ENCODE measurements at places on chromosomes 2 and 18.

- no peak for DNase-seq
Measured at GRCh38 chr2:212929116-212929515, 222.3 kb downstream of the IKZF2 start.

- no peak for DNase-seq
Measured at GRCh38 chr2:78011251-78011650, 489.1 kb upstream of the LRRTM4 start.

- DNase-seq: no peak
Measured at GRCh38 chr2:210055825-210056224, 53.4 kb downstream of the RPE start.

GRCh38 chr2:36650031-36650829 lies 46.3 kb upstream of the VIT start:
- DNase-seq: no peak

- no peak for DNase-seq
Measured at GRCh38 chr2:166468124-166469024, 25.7 kb downstream of the SCN7A start.

GRCh38 chr2:227783404-227784138 lies 30.1 kb upstream of the CCL20 start:
- no peak for DNase-seq
